Cortex of kidney (tissue), 1 donor: ENCODE measurements at places on chromosomes 4 and X.

DNA sequence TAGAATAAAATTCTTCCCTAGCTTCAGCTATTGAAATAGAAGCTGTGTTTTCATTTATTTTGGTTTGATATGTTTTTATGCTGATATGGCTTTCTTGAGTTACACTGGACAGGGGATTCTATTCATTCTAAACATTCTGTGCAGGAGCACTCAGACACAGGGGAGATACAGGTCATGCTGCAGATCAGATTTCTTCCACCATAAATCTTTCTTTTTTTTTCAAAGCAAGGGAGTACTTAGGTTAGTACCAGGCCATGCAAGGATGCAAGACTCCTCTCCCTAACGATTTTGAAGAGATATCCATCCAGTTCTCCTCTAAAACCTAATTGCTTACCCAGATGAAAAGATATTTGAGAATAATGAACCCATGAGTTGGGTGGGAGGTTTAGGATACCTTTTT is 21.4 kb downstream of the ETDC start:
- DNase-seq, result no peak

DNA sequence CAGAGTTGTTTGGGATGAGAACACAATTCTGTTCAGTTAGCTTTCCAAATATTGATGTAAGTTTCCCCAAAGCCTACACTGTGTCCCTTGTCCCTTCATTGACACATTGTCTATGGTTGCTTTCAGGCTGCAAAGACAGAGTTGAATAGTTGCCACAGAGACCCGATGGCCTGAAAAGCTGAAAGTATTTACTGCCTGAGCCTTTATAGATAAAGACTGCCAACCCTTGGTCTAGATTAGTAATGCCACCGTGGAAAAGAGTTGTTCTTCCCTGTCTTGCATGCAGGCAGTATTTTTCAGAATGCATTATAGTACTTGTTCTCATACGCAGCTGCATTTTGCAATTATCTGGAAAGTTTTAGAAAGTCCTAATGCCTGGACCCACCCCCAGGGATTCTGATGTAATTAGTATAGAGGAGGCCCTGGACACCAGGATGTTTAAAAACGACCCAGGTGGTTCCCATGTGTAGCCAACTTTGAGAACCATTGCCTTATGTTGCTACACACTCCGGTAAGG is 180.8 kb downstream of the FRMPD4 start:
- DNase-seq, result no peak

DNA sequence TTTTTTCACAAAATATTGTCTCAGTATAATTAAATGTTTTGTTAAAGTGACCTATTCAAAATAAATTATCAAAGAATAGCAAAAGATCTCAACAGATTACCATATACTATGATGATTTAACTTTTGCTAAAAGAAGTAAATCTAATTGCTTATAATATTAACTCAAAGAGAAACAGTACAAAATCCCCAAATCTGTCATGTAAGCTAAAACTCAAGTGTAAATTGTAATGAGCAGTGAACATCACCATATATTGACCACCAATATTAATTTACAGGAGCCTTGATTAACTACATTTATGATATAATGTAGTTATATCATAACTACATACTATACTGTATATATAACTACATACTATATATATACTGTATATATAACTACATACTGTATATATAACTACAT is 174.4 kb downstream of the SLC39A8 start:
- no peak for DNase-seq

DNA sequence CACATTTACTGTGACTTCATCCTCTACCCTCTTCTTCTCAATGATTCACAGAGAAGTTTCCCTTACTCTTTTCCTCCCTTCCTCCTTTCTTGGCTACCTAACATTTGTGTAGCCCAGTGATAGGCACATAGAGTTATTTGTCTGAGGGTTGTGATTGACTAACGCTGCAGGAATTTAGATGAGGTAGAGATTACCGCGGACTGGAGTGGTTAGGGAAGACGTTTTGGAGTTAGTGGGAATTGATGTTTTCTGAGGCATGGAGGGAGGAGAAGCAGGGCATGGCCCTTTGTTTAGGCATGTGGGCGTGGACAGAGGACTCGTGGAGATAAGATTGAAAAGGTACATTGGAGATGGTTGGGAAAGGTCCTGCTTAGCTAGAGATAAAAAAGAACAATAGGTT is 246.7 kb downstream of the GPAT3 start:
- DNase-seq, result no peak

GRCh38 chr4:8041172-8041571 is 101.5 kb upstream of the AFAP1 start:
- DNase-seq, result no peak

DNA sequence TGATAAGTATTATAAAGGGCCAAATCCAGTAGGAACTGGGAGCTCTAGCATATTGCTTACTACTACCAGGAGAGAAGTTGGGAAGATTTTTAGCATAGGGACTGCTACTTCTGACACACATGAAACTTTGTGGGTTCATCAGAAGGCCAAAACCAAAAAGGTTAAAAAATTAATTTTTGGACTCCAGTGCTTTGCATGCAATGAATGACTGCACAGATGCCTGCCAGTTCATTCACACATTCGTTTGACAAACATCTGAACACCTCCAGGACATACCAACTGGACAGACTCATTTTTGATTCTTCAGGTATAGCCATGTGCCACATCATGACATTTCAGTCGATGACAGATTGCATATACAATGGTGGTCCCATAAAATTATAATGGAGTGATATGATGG is 79.8 kb downstream of the MID1IP1 start:
- no peak for DNase-seq
